ENCODE measurements at places on chromosomes 5 and 9. TPM values are rescaled to one million over a fixed set of nuclear protein-coding genes. Genes with fewer than 3 reads are reported as not detected.

DNA sequence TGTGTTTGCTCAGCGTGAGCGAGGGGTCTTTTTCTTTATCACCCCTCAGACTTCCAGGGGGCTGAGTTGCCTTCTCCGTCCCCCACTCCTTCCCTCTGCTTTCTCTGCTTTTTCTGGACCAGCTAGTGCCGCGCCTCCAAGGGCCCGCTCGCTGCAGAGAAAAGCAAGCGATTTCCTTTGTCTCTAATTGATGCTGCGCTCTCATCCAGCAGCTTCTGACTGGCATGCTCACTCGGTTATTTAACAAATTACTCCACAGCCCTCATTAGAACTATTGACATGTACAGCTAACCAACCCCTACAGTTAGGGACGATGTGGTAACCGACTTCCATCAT, 288.0 kb downstream of the ELAVL2 start:
- no peak for DNase-seq

DNA sequence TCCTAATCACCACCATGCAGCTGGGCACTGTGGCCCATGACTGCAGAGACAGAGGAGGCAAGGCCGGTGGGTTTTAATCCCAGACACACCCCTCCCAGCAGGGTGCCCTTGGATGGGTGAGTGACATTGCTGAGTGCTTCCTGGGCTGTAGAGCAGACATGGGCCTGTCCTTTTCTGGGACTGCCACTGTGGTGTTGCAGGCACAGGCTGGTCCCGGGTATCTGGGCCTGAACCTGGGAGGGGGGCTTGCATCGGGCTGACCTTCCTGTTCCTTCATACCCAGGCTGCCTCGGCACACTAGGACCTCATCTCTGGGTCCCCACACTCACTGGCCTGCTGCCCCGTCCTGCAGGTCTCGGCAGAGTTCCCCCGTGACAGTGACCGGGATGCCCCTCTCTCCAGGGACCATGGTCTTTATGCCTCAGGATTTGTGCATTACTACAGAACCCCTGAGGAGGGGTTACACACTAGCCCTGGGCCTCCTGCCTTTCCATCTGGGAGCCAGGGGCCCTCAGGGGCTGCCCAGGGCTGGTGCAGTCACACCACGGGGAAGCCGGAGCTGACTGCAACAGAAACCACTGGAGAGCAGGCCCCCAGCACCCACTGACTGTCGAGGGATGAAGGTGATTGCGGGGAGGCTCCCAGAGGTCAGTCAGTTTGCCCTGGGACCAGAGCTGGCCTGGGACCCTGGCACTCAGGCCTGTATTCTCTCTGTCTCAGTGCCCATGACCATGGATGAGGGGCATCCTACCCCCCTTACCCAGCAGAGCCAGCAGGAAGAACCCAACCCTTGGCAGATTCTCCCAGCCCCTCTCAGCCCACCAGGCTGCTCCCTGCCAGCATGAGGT, 8.9 kb upstream of the SLC25A48 start:
- no peak for DNase-seq

DNA sequence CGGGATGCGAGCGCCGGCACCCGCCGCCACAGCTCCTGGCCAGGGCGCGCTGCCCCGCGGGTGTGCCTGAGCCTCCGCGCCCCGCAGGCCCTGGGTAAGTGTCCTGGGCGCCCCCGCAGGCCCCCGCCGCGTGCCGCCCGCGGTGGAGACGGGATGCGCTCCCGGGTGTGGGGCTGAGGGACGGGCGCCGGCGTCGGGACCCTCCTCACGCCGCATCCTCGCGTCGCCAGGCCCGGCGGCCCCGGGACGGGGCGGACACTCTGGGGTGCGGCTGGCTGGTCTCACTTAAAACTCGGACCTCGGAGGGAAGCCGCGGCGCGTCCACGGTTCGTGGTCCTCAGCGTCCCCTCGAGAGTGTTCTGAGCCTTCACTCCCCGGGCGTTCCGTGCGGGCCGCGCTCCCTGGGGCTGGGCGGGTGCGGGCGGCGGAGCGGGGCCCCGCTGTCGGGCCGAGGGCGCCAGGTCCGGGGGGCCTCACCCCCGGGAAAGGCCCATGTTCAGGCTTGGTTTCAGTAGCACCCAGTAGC, 275 bp downstream of the AHRR start:
- no peak for DNase-seq

- DNase-seq: no peak
Observed at GRCh38 chr9:87478226-87478992, 19.3 kb upstream of the DAPK1 start.

Gene ELOVL7
- 0.05 TPM for polyA plus RNA-seq

Gene SMIM3
- 45.0 TPM for polyA plus RNA-seq

Gene FBN2
- 141 TPM for polyA plus RNA-seq

All from BJ (cell line).